Activated T-cell treated with anti-CD3 and anti-CD28 coated beads, Interleukin-2, amount 50 U/mL, for 72 hours (primary cell): ENCODE measurements at places on chromosomes 2 and 18. TPM values are rescaled to one million over a fixed set of nuclear protein-coding genes. Genes with fewer than 3 reads are reported as not detected.

DNA sequence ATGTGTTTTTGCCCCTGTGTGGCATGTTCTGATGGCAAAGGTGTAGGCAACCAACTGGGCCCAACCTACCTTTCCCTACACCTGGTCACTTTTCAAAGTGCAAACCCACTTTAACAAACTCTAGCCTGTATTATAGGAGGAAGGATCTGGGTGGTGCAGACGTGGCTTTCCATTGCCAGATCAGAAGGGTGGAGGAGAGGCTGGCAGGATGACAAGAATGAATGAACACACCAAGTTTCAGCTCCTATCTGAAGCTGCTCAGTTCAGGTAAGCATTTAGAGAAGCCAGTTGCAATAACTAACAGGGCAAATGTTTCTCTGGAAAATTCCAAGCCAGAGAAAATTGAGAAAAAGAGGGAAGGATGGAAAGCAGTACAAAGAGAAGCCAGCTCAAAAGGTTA lies 707 bp upstream of the SERPINB7 start:
- DNase-seq, result no peak

GRCh38 chr18:54877076-54877475 lies 48.8 kb downstream of the RAB27B start:
- DNase-seq, result no peak

DNA sequence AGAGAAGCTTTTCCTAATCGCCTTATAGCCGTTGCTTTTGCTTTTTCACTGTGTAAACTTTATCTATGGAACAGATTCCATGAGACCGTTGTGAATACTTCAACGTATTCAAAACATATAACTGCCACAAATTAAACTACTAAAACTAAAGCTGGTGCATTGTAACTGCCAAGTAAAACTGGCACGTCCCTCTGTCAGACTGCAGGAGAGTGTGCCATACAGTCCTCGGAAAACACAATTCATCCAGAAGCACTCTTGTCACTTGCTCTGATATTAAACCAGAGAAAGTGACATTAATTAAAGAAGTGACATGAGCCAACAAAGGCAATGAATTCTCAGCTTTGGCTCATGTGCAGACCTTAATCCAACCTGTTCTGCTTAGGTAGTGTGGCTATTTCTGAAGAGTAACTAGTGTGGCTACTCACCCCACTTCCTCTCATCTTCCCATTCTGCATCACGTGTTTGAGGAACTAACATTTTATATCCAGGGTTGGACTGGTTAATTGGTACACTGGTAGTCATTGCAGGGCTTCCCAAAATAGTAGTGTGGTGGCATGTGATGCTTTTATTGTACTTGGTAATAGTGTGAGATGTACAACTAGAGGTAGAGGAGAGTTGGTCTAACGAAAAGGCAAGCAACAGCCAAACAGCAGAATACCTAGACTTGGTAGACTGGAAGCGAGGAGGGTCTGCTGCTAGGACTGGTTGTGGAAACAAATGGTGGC lies 9.7 kb downstream of the VRK2 start:
- DNase-seq, result no peak

DNA sequence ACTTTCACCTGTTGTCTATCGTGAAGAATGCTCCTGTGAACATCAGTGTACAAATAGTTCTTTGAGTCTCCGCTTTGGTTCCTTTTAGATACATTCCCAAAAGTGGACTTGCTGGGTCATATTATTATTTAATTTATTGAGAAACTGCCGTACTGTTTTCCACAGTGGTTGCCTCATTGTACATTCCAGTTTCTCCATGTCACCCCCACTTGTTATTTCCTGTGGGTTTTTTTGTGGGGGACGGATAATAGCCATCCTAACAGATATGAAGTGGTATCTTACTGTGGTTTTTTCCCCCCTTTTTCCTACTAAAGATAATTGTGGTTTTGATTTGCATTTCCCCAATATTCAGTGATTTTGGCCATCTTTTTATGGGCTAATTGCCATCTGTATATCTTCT lies 53.8 kb downstream of the SMCHD1 start:
- DNase-seq, result no peak

The MDH1 gene
- 171 TPM for total RNA-seq

DNA sequence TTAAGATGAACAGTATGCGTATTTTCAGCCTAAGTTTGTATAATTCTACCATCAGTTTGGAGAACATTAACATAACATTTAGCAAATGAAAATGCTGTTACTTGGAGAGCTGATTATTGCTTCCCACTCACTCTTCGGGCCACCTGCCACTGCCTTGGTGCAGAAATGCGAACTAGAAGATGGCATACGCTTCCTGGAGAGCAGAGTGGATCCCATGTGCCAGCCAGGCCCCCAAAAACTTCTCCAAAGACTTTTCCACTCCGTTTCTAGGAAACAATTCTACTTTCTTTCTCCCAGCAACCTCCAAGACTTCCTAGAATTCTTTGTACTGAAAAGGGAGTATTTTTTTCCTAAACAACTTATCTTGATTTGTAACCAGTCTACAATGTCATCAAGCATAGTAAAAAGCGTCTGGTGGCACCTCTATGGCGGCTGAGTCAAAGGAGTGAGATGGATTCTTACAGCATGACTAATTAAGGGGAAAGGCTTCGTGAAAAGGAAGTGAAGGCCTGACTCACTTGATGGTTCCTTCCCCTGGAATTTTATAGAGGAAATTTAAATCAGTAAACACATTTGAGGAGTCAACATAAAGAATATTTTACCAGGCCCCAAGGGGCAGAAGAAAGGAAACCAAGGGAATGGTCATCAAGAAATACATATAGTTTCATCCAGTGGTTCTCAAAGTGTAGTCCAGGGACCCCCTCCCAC lies 36.6 kb downstream of the FEZ2 start:
- DNase-seq, result no peak

The IL18R1 gene
- 56.5 TPM for total RNA-seq

DNA sequence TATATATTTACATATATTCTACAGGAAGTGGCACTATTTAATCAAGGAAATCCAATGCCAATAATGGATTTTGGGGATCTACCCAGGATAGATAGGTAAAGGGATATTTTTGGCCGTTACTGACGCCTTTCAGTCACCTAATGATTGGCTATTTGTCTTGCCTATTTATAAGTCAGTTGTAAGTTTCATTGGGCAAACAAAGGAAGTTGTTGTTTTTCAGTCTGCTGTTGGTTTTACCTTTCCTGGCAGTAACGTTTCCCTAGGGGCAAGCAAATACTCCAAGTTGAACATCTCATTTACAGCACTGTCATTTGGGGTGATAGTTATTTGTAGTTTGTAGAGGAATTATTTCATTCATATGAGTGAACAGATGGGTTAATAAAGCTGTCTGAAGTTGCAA lies 17.0 kb upstream of the LANCL1 start:
- DNase-seq, result no peak

DNA sequence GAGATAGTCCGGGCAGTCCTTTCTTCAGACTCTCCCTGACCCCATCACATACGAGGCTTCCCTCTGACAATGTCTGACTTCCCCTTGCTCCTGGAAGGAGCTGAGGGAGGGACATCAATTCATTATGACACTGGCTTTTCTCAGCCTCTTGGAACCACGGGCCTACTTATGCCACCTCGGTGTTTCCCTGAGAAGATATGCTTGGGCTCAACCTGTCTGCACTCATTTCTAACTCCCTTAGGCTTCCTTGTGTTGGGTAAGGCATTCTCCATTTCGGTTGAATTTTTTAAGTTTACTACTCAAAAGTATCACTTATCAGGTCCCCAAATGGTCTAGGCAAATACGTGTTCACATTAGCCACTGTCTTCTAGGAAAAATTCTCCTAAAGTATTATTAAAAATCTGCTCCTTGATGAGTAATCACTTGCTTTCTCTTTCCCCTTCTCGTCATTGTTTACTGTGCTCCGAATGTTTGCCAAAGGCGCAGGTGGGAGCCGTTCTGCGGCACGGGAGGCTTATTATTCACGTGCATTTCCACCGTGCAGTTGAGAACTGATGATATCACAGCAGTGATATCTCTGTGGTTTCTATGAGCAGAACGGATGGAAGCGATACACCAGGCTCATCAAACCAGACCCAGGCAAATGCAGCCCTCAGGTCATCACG lies 33.1 kb downstream of the ARL4C start:
- peak; percentile 67 for DNase-seq

The PRPF40A gene
- 122 TPM for total RNA-seq

GRCh38 chr18:48186861-48187260 lies 222.3 kb downstream of the ZBTB7C start:
- no peak for DNase-seq

- no peak for DNase-seq
Measured at GRCh38 chr18:21300908-21301200, 58.8 kb downstream of the GREB1L start.

- DNase-seq, result no peak
Measured at GRCh38 chr2:48092846-48093803, 186.8 kb upstream of the FBXO11 start.

DNA sequence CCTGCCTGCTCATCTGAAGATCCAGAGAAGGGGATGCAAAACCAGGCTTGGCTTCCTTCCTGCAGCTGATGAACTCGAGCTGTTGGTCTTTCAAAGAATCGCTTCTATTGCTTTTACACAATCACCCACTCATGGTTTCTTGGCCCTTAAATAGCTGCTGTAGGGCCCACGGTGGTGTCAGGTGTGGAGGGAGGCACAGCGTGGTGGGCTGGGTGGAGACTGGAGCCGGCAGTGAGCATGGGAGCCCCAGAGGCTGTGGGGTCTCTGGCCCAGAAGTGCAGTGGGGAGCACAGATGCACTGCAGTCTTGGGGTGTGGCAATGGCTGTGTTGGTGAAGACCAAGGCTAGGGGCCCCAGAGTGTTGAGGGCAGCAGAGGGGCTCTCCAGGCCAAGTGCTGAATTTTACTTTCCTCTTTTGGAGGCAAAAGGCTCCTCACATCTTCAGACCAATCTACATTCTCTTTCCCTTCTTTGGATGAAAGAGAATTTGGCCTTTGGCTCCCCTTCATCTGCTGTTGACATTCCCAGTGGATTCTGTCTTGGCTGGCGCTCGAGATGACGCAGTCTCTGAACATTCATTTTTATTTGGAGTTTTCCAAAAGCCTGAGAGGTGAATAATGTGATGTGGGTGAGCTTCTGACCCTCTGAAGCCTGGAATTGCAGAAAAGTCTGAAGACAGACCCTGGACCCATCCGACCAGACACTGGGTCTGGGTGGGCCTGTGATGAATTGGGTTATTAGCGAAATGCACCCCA lies 70.1 kb upstream of the ASB18 start:
- DNase-seq, result no peak

DNA sequence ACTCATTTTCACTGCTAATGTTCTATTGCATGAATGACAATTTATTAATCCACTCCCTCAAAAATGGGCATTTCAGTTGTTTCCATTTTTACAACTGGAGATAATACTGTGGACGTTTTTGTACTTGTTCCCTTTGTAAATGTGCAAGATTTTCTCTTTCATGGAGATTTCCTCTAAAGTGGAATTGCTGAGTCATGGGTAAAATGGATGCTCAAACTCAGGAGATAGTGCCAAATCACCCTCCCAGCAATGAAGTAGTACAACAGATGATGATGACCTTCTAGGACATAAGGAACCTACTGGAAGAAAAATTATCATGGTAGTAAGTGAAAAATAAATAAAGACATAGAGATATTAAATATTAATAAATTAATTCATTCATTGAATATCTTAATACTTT lies 460.8 kb upstream of the CHST9 start:
- no peak for DNase-seq

DNA sequence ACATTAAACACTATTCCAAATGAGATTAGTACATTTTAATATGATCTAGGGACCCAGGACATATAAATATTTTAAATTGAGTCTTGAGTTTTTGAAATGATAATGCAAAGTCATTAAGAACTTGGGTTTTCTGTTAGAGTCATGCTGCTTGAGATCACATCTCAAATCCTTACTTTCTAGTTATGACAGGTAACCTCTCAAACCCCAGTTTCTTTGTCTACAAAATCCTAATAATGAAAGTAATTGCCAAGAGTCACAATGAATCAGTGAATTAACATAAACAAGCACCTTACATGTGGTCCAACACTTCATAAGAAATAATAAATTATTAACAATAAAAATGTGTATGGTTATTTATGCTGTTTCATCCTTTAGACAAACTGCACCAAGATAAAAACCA lies 607.6 kb downstream of the LRP1B start:
- no peak for DNase-seq

- no peak for DNase-seq
Measured at GRCh38 chr18:12233378-12233777, 20.8 kb upstream of the CIDEA start.

GRCh38 chr18:56038171-56039030 lies 450.4 kb upstream of the TCF4 start:
- DNase-seq, result no peak

DNA sequence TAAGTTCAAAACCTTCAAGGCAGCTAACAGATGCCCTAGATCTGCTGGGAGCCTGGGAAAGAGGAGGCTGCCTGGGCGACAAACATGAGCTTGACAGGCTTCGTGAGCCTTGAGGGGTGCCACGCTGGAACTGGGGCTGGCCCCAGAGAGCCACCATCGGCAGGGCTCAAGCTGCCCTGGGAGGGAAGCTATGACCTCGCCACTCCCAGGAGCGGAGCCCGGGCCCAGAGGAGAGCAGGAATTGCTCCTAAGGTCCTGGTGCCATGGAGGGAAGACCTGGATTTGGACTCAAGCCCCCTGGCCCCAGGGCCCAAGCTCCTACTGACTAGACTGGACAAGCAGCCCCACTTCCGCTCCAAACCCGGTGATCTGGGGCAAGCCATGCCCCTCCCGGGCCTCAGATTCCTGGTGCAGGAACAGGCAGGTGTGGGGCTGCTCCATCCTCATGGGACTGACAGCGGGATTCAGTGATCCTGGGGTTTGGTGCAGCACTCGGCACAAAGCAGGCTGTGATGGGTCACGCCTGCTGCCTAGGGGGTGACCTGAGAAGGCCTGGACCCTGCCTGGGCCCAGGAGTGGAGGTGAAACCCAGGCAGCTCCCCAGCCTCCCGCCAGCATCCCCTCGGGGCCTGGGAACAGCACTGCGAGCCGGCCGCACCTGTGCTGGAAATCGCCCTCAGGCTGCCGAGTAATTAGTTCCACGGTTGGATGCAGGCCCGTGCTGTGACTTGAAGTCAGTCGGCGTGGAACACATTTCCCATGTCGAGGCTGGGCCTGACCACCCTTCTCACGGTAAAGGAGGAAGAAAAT lies 246.9 kb downstream of the NDUFA10 start:
- DNase-seq, result no peak

DNA sequence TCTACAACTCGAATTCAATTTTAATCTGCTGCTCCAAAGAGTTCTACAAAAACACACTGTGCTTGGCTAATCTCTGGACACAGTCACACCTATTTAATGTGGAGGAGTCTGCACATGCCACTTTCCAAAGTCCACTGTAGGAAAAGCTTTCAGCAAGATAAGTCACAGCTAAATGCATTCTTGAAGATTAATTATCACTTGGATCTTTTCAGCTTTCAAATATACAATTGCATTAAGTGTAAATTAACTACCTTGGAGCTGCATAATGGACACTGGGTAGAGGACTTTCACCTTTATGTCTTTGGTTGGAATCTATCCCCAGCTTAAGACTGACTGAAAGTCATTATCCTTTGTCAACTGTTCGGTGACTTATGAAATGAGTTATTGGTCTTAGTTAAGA lies 565.1 kb downstream of the PIK3C3 start:
- no peak for DNase-seq

The SLC40A1 gene
- total RNA-seq, result 4.5 TPM

The ALPP gene
- not detected for total RNA-seq

- DNase-seq, result no peak
Measured at GRCh38 chr2:169139145-169139544, 69.8 kb downstream of the DHRS9 start.

- no peak for DNase-seq
Measured at GRCh38 chr2:196558497-196558896, 81.0 kb upstream of the CCDC150 start.
